ENCODE measurements at places on chromosomes 13 and 19.

DNA sequence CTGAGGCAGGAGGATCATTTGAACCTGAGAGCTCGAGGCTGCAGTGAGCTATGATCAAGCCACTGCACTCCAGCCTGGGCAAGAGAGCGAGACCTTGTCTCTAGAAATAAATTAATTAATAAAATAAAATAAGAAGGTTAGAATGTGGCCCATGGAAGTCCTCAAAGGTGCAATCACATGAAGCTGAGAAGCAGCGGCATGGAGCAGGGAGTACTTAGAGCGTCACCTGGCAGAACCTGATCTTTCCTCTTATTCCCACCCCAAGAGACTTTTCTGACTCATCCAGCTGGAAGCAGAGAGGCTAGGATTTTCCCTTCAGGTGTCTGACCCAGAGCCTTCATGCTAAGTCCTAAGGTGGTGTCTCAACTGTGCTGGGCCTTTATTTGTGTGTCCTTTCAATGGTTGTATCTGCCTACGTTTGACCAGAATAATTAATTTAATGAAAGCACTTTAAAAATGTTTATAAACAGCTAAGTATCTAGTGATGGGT, 8.9 kb upstream of the MRPS31 start:
- no peak for DNase-seq

DNA sequence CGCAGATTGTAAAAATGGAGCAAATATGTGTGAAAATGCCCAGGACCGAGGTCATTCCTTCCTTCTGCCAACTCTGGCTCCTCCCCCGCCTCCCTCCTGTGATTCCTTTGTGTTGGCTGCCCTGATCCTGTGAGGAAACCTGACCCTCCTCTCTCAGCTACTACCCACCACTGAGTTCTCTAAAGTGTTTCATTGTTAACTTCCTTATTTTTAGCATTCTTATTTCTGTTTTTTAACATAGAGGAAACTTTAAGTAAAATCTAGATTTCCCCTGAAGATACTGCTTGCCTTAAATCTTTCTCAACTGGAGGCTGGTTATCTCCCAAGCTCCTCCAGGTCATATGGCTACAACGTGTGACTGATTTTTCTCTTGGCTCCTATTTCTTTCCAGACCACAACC, 21.7 kb upstream of the FBXL3 start:
- DNase-seq, result no peak

GRCh38 chr13:23828866-23829265, 60.3 kb downstream of the MIPEP start:
- no peak for DNase-seq

DNA sequence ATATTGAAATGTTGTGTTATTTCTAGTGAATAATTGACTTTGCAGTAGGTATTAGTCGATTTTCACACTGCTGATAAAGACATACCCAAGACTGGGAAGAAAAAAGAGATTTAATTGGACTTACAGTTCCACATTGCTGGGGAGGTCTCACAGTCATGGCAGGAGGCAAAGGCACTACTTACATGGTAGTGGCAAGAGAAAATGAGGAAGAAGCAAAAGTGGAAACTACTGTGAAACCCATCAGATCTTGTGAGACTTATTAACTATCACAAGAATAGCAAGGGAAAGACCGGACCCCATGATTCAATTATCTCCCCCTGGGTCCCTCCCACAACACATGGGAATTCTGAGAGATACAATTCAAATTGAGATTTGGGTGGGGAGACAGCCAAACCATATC, 9.9 kb upstream of the C5AR2 start:
- DNase-seq, result no peak

GRCh38 chr13:83709426-83710132, 172.7 kb downstream of the SLITRK1 start:
- no peak for DNase-seq

- DNase-seq, result no peak
These were observed 157.4 kb downstream of the MZT1 start for GRCh38 chr13:72570019-72570418.

- no peak for DNase-seq
These were observed 194.5 kb downstream of the NBEA start for GRCh38 chr13:35136585-35136984.
